HFF-Myc (cell line): ENCODE measurements at places on chromosomes 16 and 17.

DNA sequence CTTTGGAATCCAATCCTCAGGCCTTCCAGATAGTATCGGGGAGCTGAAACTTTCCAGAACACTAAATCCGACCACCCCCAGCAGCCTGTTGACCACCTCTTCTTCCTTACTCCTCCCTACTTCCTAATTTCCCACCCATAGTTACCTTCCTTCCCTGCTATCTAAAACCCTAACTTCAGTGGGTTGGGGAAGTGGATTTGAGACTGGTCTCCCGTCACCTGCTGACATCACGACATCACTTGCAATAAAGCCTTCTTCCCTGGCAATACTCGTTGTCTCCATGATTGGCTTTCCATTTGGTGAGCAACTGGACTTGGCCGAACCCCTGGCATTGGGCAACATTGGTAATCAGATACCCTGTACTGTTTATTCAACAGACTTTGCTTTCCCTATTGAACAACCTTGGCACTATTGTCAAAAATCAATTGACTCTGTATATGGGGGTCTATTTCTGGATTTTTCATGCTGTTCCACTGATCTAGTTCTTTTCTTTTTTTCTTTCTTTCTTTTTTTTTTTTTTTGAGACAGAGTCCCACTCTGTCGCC, 11.8 kb upstream of the FOXK2 start:
- no peak for DNase-seq

DNA sequence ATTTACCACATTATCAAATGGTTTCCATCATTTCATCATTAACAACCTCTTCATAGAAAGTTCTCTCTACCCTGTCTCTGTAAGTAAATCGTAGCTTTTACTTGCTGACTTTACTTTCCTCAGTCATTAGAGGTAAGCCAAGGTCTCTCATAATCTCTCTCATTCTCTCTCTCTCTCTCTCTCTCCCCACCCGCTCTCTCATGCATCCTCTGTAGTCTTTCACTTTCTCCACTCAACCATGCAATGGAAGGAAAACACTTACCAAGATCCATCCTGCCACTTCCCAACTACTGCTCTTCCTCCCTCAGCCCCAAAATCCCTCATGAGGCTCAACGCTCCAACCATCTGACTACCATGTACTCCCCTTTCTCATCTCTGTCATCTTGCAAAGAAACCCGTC, 6.1 kb downstream of the CEP112 start:
- no peak for DNase-seq

- DNase-seq: no peak
Observed at GRCh38 chr17:75830164-75831031, 13.8 kb downstream of the UNC13D start.

- DNase-seq: no peak
Observed at GRCh38 chr17:66432996-66433551, 130.7 kb downstream of the PRKCA start.

DNA sequence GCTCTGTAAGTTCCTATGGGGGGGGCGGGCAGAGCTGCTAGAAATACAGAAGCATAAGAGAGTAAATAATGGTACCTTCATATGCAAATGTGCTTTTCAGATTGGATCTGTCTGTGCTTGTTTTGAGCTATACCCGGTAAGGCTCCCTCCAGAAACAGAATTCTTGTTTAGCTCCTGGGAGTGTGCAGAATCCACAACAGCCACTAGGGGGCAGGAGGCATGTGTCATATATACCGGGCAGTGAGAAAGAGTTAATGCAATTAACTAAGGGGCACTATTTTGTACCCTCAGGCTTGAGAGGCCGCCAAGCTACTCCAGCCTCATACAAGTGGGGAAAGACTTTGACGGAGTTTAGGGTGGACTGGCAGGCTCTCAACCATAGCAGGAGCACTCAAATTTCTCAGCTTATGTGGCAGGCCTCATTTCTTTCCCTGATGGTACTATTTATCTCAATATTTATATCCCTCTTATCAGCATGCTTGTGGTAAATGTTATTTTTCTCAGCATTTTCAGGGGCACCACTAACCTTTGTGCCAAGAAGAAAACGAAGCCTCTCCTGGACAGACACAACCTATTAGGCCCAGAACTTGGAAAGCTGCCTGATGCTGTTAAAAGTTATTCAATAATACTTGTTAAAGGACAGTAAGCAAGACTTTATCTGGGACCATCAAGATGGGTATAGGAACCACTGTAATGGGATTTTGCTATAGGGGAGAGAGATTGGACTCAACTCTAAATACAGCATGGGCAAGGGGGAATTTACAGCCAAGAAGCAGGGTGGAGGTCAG, 10.7 kb upstream of the CENPV start:
- DNase-seq: peak; percentile 60

DNA sequence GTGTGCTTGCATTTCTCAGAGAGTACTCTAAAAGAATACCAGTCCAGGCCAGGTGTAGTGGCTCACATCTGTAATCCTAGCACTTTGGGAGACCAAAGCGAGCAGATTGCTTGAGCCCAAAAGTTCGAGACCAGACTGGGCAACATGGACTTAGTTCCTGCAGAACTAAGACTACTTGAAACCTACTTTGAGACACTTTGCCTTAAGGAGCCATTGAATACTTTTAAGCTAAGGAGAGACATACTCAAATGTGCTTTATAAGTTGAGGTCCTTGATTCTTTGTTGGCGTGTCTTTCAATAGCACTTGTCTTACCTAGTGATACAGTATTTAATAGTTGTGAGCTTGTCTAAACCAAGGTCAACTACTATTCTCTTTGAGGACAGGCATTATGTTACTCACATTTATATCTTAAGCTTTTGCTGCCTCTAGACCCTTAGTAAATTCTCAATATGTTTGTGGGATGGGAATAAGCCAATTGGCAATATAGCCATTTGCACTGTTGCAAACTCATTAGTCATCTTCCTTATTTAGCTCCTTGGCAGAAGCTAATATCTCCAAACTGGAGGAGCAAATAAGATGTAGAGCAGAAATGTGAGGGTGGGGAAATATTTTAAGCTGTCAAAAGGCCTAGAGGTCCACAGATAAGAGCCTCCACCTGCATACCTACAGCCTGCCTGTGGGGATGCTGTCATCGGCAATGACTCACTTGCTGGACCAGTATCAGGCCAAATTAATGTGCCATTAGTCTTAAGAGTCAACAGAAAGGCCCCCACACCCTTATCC, 16.3 kb downstream of the SCPEP1 start:
- DNase-seq: no peak

GRCh38 chr17:17745476-17746455, 64.5 kb downstream of the RAI1 start:
- DNase-seq: no peak
